ENCODE measurements at places on chromosomes 4 and X. TPM values are rescaled to one million over a fixed set of nuclear protein-coding genes. Genes with fewer than 3 reads are reported as not detected.
A peak's percentile ranks its signal among the peaks of the same experiment; 100 is the strongest.

DNA sequence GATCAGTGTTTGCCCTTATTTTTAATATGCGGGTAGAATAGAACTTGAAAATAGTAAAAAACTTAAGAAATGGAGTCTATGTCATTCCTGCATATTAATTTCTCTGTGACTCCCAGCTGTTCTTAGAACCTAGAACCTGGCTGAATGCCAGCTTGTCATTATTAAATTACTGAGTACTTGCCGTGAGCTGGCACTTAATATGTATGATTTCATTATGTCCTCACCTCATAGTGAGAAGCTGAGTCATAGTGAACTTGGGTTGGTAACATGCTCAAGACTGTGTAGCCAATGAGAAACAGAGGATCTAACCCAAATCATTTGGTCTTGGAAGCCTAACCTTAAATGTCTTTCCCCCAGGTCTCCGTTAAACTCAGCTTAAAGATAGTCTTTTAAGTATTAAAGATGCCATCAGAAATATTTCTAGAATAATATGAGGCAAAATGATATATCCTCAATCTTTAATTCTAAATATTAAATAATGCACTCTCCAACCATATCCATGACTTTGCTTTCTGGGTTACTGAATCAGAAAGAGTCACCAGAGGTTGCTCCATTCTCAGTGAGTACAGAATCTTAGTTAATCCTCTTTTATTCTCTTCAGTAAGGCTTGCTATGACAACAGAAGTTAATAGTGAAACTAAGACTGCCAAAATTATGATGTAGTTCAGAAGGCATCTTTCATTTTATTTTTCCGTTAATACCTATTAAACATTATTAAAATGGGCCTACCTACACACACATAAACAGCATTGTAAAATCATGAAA, 58.6 kb upstream of the TLL1 start:
- no peaks in the 10 kb centered on the region for H3K27me3 ChIP-seq
- no peaks in the 10 kb centered on the region for H3K4me1 ChIP-seq
- no peaks in the 10 kb centered on the region for H3K36me3 ChIP-seq
- no peak for DNase-seq

The FABP2 gene
- not detected for total RNA-seq

GRCh38 chr4:40350627-40351227, 15.6 kb downstream of the CHRNA9 start:
- H3K4me3 ChIP-seq = no peak overlapping the region
- no peak for DNase-seq
- H3K27ac ChIP-seq = no peak overlapping the region
- H3K4me1 ChIP-seq = no peaks in the 10 kb centered on the region

DNA sequence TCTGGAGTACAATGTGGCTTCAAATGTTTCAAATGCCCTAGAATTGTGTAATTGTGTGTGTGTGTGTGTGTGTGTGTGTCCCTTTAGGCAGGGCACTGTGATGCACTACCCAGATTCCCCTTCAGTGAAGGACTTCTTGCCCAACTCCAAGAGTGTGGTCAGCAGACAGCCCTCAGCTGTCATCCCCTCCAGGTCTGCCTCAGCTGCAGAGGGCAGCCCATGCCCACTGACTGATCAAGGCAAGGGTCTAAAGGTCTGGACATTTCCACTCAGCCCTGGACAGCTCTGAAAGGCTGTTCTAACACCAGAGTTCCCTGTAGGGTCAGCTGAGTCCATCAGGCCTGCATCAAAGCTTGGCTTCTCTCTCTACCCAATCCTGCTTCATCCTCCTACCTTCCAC, 83.9 kb upstream of the USP9X start:
- H3K4me1 ChIP-seq = peaks cover 6% of the 10 kb centered on the region
- H3K27ac ChIP-seq = peak overlapping the region; percentile 75
- DNase-seq = no peak
- no peaks in the 10 kb centered on the region for H3K36me3 ChIP-seq
- H3K4me3 ChIP-seq = no peak overlapping the region

The NAP1L3 gene
- total RNA-seq = 0.11 TPM

DNA sequence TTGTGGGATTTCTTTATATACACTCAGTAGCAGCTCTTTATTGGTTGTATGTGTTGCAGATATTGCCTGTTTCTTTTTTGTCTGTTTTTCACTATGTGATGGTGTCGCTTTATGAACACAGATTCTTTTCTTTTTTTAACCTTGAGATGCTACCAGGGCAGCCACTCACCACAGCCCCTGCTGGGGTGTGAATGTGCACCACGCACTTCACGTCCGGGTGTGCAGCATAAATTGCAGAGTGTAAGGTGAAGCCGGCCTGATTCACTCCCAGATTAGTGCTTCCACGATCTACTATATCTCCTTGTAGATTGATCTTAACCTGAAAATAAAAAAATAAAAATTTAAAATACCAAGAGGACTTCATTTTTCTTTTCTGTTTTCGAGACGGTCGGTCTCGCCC, 71.4 kb downstream of the FAM193A start:
- no peaks in the 10 kb centered on the region for H3K36me3 ChIP-seq
- no peak overlapping the region for H3K4me3 ChIP-seq
- H3K27me3 ChIP-seq = no peaks in the 10 kb centered on the region
- no peaks in the 10 kb centered on the region for H3K4me1 ChIP-seq

GRCh38 chrX:154890990-154891639, 5.0 kb downstream of the F8A1 start:
- no peak overlapping the region for H3K27ac ChIP-seq
- no peaks in the 10 kb centered on the region for H3K36me3 ChIP-seq
- H3K27me3 ChIP-seq = no peaks in the 10 kb centered on the region
- H3K4me3 ChIP-seq = no peak overlapping the region

The ZCCHC18 gene
- not detected for total RNA-seq

DNA sequence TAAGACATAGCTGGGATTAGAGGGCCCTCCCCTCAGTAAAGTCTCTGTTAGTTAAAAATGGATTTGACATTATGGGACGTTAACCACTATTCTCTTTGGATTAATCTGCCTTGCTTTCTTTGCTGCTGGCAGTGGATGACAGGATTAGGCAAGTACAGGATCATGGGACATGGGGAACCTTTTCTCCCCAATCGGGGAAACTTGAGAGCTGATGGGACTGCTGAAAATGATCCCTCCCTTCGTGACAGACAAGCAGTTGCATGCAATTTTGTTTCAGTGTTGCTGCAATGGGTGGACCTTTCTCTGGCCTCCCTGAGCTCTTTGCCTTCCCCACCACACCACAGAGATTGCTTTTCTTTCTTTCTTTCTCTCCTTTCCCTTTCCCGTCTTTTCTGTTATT, 120.2 kb upstream of the BANK1 start:
- H3K27me3 ChIP-seq = no peaks in the 10 kb centered on the region
- H3K4me1 ChIP-seq = no peaks in the 10 kb centered on the region
- no peak overlapping the region for H3K27ac ChIP-seq
- no peaks in the 10 kb centered on the region for H3K36me3 ChIP-seq

GRCh38 chr4:5052204-5052702, 973 bp downstream of the STK32B start:
- H3K36me3 ChIP-seq = no peaks in the 10 kb centered on the region
- H3K4me3 ChIP-seq = peak overlapping the region; percentile 24
- no peak for DNase-seq
- no peaks in the 10 kb centered on the region for H3K27me3 ChIP-seq
- H3K4me1 ChIP-seq = peaks cover 15% of the 10 kb centered on the region

DNA sequence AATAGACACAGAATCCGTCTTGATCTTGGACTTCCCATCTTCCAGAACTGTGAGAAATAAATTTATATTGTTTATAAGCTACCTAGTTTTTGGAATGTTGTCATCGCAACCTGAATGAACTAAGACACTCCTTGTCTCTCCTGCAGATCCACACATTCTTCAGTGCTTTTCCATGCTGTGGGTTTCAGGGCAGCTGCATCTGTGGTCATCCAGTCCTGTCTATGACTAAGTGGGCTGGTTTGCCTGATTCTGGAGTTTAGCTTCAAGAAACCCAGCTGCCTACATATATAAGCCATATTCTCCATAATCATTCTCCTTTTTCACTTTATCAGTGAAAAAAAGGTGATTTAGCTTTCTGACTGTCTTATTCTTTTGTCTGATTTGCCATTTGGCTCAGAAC, 170.3 kb upstream of the KIT start:
- H3K36me3 ChIP-seq = no peaks in the 10 kb centered on the region
- H3K27me3 ChIP-seq = no peaks in the 10 kb centered on the region
- no peak overlapping the region for H3K4me3 ChIP-seq
- H3K4me1 ChIP-seq = no peaks in the 10 kb centered on the region

The SOD3 gene
- 2.9 TPM for total RNA-seq

GRCh38 chrX:116449156-116449555, 12.8 kb downstream of the SLC6A14 start:
- H3K4me3 ChIP-seq = no peak overlapping the region
- H3K27me3 ChIP-seq = no peaks in the 10 kb centered on the region
- H3K36me3 ChIP-seq = no peaks in the 10 kb centered on the region
- no peaks in the 10 kb centered on the region for H3K4me1 ChIP-seq

The ARSJ gene
- total RNA-seq = 1.5 TPM

The ARR3 gene
- not detected for total RNA-seq

The PHOX2B gene
- total RNA-seq = not detected

DNA sequence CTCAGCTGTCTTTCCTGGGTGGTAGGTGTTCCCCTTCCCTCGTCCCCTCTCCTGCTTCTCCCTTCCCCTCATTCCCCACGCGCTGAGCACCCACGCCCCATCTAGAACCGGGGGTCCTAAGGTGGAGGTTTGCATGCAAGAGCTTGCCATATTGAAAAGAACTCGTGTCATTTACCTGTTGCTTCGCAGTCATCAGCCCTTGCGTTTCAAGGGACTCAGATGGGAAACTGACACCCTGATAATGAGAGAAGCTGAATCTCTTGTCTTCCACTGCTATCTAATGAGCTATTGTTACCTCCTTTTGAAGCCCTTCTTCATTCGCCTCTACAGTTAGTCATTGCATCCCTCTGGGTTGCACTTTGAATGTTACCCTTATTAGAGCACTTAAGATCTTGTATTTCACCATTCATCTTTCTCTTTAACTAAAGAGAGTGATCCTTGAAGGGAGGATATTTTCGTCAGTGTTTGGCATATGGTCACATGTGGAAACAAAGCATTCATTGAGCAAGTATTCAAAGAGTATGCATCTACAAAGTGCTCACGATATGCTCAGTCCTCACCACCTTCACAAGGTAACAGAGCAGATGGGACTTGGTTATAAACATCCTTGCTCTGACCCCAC, 25.7 kb downstream of the ARL9 start:
- H3K27me3 ChIP-seq = peaks cover 13% of the 10 kb centered on the region
- peaks cover 7% of the 10 kb centered on the region for H3K4me1 ChIP-seq
- no peaks in the 10 kb centered on the region for H3K36me3 ChIP-seq
- H3K27ac ChIP-seq = no peak overlapping the region
- no peak overlapping the region for H3K4me3 ChIP-seq

DNA sequence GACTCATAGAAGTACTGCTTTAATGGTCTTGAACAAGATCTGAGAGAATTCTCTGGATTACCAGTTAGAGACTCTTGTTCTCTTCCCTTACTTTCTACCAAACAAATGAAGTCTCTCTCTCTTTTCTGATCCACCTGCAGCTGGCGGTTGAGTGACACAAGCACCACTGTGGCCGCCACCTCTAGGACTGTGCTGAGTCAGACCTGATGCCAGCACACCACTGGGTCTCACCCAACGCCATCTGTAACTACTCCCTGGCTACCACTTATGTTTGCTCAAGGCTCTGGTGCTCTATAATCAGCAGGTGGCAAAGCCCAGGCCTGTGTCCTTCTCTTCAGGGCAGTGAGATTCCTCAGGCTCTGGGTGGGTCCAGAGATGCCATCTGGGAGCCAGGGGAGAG, 1173.5 kb downstream of the RPA4 start:
- no peaks in the 10 kb centered on the region for H3K36me3 ChIP-seq
- no peaks in the 10 kb centered on the region for H3K27me3 ChIP-seq
- no peaks in the 10 kb centered on the region for H3K4me1 ChIP-seq
- H3K27ac ChIP-seq = no peak overlapping the region
- H3K4me3 ChIP-seq = no peak overlapping the region

DNA sequence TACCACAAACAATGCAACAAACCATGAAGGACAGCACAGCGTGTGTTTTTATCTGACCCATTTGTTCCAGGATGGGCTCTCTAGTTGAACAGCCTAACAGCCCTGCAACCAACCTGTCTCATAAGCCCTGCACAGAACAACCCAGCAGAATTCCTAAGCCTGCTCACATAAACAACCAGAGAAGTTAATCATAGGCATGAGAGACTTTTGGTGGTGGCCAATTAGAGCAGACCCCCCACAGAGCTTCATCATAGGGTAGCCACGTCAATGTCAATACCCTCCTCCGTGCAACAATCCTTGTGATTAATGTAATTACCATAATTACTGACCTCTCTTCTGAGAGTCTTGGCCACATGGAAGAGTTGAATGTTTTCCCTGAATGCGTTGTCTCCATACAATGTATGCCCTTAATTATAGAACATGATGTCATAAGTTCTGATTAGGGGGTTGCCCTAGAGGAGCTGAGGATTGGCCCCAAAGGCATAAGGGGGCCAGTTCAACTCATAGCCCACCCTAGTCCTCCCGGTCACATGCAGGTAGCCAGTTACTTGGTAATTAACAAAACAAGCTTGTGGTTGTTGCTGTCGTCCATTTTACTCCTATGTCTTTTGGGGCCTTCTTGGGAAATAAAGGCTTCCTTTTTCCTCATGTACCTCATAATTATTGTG, 92.7 kb downstream of the SYNPO2 start:
- no peaks in the 10 kb centered on the region for H3K4me1 ChIP-seq
- H3K36me3 ChIP-seq = no peaks in the 10 kb centered on the region
- no peak overlapping the region for H3K27ac ChIP-seq
- H3K4me3 ChIP-seq = no peak overlapping the region

The CCDC120 gene
- 3.8 TPM for total RNA-seq

The CTAG1A gene
- total RNA-seq = not detected

DNA sequence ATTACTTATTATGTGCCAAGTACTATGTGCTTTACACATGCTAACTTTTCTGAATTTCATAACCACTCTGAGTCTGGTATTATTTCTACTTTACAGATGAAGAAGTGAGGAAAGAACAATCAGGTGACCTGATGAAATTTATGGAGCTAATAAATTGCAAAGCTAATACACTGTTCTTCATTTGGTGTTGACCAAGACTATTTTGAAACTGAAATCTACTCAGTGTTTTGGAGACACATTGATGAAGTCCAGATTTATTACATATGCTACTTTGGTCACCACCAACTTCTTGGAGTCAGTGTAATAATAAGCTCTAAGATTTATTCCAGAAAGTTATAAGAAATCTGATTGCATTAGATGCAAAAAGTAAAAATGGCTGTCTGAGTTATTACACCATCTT, 637.9 kb downstream of the FAT4 start:
- DNase-seq = no peak
- H3K27me3 ChIP-seq = no peaks in the 10 kb centered on the region
- H3K4me1 ChIP-seq = no peaks in the 10 kb centered on the region
- no peaks in the 10 kb centered on the region for H3K36me3 ChIP-seq

- no peaks in the 10 kb centered on the region for H3K36me3 ChIP-seq
- H3K4me1 ChIP-seq = no peaks in the 10 kb centered on the region
- H3K27ac ChIP-seq = peak overlapping the region; percentile 59
- DNase-seq = no peak
Measured at GRCh38 chr4:38088321-38088720, 128.1 kb downstream of the PTTG2 start.
